ENCODE measurements at places on chromosomes 3 and 15.

DNA sequence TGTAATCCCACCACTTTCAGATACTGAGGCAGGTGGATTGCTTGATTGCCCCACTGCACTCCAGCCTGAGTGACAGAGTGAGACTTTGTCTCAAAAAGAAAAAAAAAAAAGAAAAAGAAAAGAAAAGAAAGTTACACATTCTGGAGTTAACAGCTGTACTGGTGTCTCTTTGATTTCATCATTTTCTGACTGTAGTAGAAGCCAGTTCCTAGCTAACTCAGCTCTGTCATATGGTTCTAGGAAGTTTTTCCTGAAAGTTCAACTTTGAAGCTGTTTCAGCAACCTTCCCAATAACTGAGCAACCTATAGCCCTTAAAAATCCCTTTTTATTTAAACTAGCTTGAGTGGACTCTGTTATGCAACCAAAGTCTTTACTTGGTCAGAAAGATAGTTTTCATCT lies 104.6 kb upstream of the STRIT1 start:
- no peak for DNase-seq

DNA sequence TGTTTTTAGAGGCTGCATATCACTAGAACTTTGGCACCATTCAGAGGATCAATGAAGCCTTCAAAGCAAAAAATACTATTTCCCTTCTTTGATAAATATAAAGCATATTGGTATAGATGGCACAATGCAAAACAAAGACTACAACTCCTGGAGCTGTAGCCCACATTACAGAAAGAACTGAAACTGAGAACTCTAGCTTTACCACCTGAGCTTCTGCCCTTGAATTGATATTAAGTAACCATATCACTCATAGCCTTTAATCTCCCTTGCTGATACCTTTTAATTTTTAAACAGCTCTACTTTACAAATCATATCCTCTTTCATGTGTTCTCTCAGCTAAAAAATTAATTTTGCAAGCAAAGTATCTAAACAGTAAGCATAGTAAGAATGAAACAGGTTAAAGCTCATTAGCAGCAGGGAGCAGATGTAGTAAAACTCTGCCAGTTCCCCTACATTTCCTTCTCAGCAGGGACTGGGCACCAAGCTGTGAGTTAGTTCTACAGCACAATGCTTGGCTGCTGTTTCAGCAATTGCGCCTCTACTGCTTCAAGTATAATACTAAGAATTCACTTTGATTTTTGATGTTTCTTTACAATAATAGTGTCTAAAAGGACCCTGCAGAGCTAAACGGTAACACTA lies 97.9 kb upstream of the NANOGP8 start:
- DNase-seq, result no peak

- DNase-seq, result no peak
Observed at GRCh38 chr3:64199932-64200331, 25.3 kb downstream of the PRICKLE2 start.

- no peak for DNase-seq
Observed at GRCh38 chr3:178082326-178082906, 453.8 kb upstream of the KCNMB2 start.

DNA sequence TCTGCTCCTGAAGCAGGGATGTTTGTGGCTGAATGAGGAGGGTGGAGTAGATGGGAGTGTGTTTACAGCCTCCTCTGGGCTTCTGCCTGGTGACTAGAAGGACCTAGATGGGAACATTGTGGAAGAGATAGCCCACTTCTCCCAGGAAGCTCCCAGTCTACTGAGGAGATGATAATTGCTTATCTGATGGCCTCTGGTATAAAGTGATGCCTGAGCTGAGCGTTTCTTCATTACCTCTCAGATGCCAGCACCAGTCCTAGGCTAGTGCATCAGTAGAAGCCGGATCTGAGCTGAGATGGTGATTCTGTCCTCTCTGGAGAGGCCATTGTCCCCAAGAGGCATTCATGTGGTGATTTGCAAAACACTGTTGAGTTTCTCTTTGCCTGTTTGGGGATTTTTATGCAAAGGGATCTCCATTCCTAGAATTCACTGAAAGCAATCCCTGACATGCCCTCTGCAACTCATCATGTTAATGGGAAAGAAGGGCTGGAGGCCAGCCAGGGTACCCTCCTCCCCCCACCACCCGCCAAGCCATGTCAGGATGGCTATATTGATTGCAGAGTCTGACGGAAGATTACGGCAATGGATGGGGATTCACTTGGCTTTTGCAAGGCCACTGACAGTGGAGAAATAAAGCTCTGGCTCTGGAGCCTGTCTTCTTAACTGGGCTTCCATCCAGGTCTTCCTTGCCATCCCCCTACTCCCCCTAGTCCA lies 166.4 kb upstream of the ROPN1 start:
- no peak for DNase-seq

DNA sequence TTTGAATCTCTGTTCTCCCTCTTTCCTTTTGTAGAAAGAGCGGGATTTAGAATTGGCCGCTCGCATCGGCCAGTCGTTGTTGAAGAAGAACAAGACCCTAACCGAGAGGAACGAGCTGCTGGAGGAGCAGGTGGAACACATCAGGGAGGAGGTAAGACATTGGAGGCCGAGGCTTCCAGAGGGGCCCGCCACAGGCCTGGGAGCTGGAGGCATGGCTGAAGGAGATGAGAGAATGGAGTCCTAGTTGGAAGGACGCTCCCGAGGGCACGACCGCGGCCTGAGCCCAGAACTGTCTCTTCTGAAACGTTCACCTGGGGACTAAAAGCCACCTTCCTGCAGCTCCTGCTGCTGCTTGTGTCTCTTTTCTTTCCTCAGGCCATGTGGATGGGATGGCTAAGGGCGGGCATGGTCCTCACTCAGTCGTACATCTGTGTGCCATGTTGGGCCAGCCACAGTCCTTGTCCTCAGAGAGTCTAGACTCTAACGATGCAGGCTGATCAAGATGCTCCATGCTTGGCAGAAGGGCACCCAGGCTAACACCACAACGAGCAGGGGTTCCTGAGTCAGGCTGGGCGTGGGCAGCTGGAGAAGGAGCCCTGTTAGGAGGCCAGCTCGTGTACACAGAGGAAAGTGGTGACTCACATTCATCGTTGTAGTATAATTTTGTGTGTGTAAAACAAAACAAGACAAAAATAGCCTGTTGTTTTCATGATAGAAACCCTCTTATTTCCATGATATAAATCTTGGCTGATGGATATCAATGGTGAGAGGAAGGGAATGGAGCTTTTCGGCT lies 81.1 kb downstream of the CCK start:
- DNase-seq, result peak; percentile 7

DNA sequence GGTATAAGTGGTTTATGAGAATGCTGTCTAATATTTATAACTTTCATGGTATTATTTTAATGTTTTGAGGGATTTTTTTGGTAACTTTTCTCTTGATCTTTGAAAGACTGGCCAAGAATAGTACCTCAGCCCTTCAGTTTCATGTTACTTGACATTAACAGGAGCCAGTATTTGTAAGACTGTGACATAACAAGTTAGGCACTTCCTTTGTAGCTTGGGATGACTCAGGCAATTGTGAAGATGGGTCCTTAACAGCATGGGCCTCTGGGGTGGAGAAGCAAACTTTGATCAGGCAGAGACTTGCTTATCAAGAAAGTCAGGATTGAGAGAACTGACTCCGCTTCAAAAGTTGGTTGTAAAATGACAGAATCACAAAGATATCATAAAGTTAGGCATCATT lies 9.5 kb downstream of the LRRC49 start:
- DNase-seq, result no peak

GRCh38 chr3:71444028-71444860 lies 139.3 kb downstream of the FOXP1 start:
- DNase-seq, result peak; percentile 89

- DNase-seq, result no peak
Observed at GRCh38 chr15:35771746-35772442, 225.9 kb upstream of the DPH6 start.

DNA sequence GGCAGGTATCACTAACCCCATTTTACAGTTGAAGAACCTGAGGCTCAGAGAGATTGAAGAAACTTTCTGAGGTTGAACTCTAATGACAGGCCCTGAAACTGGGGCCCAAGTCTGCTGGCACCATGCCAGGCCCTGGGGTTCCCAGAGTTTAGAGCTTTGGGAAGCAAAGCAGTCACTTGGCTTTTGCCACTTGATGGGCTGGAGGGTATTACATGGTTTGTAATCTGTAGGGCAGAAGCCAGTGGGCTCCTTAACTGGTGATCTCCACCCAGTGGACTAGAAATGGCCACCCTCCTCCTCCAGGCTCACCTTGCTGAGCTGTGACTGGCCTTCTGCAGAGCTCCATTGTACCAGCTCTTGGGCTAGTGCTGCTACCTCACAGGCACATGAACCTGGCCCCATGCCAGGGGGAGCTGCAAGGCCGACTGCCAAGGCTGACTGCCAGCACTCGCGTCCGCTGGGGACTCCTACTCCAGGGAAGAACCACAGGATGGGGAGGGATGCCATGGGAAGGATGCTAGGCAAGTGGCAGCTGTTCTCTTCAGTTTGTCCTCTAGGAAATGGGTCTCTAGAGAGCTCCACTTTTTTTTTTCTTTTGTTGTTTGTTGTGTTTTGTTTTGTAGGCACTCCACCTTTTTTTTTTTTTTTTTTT lies 104.8 kb downstream of the ETFA start:
- no peak for DNase-seq

GRCh38 chr3:48202632-48203031 lies 14.4 kb upstream of the CDC25A start:
- DNase-seq, result no peak

GRCh38 chr3:116512931-116513330 lies 67.6 kb upstream of the LSAMP start:
- no peak for DNase-seq

DNA sequence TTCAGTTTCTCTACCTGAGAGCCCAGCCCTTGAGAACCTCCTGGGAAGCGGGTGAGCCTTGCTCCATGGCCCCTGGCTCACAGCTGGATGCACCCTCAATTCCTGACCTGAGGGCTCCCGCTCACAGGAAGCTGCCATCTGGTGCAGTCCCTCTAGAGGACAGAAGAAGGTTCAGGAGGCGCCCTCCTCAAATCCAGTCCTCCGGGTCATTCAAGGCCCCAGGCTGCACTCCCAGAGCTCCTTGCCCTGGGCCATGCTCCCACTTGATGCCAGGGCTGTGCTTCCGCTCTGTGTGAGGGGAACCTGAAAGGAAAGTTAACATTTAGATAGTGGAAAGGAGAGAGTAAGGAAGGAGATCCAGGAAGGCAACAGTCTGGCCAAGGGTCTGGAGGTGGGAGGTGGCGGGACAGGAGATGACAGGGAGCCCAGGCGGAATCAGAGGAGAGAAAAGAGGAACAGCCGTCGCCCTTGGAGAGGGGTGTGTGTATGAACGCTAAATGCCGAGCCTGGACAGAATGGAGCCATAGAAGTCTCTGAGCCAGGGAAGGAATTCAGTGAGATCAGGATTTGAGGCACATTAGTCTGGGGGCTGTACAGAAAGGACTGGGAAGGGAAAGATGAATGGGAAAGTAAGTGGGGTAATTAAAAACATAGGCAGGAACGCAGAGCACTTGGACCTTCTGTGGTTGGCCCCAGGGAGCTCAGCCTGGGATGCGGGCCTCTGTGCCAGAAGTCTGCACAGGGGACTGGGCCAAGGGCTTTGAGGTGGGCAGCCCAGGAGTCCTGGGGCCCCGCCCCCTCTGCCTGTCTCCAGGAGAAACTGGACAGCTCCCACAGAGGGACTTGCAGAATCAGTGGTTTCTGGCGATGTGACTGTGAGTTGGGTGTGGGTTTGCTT lies 26.1 kb downstream of the TBC1D21 start:
- DNase-seq, result no peak

DNA sequence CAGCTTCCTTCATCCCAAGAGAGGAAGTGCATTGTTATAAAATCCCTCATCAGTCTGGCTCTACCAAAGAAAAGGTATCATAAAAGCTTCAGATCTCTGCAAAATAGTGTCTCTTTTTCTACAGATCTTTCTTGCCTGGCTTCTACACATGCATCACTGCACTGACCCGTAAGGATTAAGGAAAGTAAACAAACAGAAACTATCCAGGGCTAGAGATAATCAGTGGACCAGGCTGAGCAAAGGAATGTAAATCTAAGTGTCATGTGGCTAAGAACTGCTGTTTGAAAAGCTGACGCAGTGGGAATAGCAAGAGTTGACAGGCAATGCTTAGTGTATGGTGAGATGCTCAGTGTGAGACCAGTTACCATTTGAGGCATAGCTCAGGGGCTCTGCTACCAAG lies 339.7 kb downstream of the IL5RA start:
- DNase-seq, result no peak

- peak; percentile 88 for DNase-seq
Observed at GRCh38 chr3:32484436-32484835, 18.2 kb downstream of the CMTM6 start.

DNA sequence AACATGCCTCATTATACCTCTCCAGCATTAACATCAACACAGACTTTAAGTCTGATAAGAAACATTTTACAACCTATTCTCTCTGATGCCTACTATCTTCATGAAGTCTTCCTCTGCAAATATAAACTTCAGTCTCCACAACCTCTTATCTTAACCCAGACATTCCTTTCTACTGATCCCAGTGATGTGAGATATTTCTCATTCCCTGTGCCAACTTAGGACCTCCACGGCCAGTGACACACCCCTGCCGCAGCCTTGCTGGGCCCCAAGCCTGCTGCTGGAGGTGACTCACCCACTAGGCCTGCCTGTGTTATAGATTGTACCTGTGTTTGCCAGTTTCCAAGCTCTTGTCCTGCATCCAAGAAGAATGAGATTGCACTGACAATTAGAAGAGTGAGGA lies 734.5 kb upstream of the CADM2 start:
- no peak for DNase-seq

GRCh38 chr15:74958320-74958907 lies 1.8 kb upstream of the RPP25 start:
- DNase-seq, result peak; percentile 50

DNA sequence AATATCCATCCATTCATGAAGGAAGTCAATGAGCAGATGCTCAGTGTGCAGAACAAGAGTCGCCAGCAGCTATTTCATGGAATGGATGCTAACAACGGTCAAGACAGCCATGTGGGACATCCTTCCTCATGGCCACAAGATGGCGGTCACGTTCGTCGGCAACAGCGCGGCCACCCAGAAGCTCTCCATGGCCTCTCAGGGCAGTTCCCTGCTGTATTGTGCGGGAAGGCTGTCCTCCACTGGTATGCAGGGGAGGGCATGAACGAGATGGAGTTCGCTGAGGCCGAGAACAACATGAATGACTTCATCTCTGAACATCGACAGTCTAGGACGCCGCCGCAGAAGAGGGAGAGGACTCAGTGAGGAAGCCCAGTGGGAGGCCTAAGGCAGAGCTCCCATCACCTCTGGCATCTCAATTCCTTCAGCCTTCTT lies 208.3 kb downstream of the TJP1 start:
- DNase-seq, result no peak

DNA sequence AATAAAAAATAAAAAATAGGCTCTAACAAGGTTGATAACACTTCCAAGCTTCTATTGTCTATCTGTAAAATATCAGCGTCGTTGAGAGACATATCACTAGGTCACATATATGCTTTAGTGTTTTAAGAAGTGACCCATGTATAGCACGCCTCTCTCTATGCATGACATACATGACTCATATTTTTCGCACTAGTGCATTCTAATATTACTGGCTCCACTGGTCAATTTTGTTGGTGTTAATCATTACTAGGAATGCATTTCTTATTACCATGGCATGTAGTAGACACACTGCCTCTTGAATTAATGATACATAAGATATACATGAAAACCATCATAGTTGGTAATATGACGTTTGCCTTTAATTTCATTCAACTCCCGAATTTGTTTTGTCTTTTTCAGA lies 203.1 kb downstream of the CHL1 start:
- no peak for DNase-seq

Data from inflammatory macrophage (primary cell).